ENCODE measurements at places on chromosomes 6 and 20. TPM values are rescaled to one million over a fixed set of nuclear protein-coding genes. Genes with fewer than 3 reads are reported as not detected.

The C6orf47 gene
- total RNA-seq = 16.1 TPM

The TCF19 gene
- total RNA-seq = 60.2 TPM

The GPR6 gene
- total RNA-seq = not detected

The FITM2 gene
- total RNA-seq = 1.6 TPM

The HACE1 gene
- 6.0 TPM for total RNA-seq

The POM121L2 gene
- total RNA-seq = not detected

GRCh38 chr20:11682285-11682684 lies 235.4 kb upstream of the BTBD3 start:
- no peak for DNase-seq

DNA sequence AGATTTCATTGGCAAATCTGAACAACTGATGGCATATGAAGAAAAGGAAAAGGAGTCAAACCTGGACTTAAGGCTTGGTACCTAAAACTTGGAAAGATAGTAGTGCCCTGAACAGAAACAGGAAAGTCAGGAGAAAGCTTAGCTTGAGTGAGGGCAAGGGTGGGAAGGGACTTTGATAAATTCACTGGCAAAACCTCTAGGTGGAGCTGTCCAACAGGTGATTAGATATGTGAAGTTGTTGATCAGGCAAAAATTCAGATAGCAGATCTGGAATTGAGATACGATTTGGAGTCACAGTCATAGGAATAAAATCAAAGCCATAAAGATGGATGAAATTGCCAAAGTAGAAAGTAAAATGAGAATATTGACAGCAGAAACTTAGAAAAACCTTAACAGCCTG lies 16.1 kb upstream of the ZNF292 start:
- no peak for DNase-seq

DNA sequence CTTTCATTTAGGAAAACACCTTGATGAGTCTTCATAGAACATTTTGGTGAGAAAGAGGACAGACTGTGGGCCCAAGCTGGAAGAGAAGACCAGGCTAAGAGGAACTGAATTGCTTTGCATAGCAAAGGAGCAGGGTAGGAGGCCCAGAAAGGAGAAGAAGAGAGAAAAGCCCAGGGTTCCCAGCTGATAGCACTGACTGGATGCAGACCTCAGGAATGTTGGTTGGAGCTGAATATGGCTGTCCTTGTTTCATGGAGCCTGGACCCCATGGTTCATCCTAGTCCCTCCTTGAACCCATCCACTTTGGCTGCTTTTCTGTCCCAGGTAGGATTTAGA lies 18.0 kb upstream of the ZFAND3 start:
- no peak for DNase-seq

DNA sequence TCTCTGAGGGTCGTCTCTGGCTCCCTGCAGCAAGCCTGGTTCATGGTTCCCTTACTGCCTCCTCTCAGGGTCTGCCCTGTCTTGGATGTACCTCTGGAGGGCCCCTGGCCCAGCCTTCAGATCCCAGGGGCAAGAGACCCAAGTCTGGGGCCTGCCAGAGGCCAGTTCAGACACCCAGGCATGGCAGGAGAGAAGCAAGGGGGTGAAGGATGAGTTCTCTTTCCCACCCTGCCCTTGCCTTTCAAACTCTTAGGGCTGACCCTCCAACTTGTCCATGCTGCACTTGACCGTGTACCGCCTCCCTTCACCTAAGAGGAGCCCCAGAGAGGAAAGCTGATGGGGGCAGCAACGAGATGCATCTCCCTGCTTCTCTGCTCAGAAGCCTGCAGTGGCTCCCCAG lies 4.2 kb downstream of the GDAP1L1 start:
- DNase-seq = no peak

- peak; percentile 61 for DNase-seq
Measured at GRCh38 chr6:37018198-37019064, 13.0 kb downstream of the FGD2 start.

DNA sequence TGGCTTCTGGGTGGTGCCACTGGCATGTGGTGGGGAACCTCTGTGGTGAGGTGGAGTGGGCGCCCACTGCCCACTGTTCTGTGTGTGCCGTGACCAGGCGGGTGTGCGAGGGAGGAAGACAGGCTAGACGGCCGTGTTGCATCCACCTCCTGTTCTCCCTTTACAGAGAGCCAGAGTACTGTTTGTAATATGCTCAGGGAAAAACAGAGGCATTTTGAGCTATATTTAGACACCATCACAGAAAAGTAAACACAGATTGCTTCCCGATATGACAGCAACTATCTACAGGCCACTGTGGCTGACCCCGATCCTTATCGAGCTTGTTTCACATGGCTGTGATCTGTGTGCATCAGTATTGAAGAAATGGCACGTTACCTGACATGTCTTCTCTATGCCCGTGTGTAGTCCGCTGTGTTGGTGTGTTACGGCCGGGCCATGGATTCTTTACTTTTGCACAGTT lies 45.6 kb downstream of the ARID1B start:
- no peak for DNase-seq

GRCh38 chr6:143555582-143555981 lies 44.1 kb upstream of the FUCA2 start:
- no peak for DNase-seq

GRCh38 chr20:35625584-35626385 lies 10.2 kb downstream of the SPAG4 start:
- no peak for DNase-seq

GRCh38 chr6:63787021-63787420 lies 151.4 kb downstream of the PHF3 start:
- no peak for DNase-seq

GRCh38 chr6:55782275-55782674 lies 93.1 kb downstream of the BMP5 start:
- DNase-seq = no peak

DNA sequence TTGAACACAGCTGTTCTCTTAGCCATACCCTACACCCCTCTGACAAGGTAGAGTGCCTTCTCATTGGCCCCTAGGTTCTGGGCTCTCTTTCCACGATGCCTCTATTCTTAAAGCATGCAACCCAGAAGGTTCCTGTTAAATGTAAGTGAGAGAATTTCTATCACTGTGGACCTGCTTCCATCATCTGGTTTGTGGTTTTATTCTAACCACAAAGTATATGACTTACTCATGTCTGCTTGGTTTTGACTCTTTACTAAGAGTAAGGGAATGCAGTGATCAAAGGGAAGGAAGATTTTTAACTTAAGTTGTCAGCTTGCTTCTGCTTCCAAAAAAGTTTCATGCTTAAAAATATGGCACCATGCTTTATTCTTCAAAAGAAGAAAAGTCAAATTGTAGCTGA lies 80.2 kb downstream of the ANKEF1 start:
- no peak for DNase-seq

- no peak for DNase-seq
Measured at GRCh38 chr20:56762401-56762800, 133.3 kb downstream of the TFAP2C start.

DNA sequence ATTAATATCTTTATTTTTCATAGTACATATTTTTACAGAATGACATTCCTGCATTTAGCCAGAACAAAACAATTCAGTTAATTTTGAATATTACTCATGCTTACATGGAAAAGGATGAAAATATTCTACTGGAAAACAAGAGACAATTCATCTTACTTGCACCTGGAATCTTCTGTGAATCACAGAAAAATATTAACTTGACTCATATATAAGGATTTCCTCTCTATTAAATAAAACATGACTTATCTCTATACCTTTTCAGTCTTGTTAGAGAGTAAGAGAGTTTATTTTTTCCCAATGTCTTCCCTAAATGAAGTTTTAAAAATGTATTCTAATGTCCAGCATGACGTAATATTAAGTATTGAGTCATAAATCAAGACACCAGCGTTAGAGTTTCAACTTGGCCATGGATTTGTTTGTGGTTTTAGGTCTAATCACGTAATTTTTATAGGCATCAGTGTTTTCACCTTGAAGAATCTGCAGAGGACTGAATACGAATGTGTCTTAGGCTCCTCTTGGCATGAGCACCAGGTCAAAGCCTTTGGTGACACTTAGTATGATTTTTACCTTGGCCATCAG lies 445.1 kb upstream of the JAG1 start:
- DNase-seq = no peak

DNA sequence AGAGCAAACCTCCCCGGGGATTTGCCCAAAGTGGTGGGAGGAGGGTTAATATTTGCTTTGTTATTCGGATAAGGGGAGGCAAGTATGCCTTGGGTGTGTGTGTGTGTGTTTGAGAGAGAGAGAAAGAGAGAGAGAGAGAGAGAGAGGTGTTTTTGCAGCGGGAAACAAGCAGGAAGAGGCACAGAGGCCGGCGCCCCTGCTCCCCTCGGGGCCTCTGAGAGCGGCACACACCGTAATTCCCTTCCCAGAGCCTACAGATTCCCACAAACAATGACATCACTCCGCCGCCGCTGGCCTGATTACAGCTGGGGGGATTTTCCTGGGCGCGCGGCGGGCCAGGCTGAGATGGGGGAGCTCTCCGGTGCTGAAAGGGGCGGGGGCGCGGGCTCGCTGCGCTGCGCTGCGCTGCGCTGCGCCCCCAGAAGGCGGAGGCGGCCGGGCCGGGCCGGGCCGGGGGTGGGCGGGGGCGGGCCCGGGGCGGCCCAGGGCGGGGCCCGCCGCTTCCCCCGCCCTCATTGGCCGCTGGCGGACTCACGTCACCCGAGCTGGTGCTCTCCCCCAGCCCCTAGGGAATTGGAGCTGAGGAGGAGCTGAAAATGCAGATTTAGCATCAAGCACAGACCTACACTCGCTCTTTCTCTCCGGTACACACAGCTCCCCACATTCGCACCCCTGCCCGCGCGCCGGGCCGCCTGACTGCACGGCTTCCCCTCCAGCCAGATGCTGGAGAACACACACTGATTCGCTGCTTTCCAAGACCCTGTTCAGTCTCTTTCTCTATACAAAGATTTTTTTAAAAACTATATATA lies at the start of gene PCSK2:
Gene PCSK2 (plus strand): TSS at position 631 of the 809 bp plus-strand sequence. CDS start 266 bp downstream, outside the sequence.
- no peak for DNase-seq

All from GM12878 (cell line).